ENCODE measurements at places on chromosomes 16 and 17.

GRCh38 chr16:23944381-23944780 lies 108.6 kb downstream of the PRKCB start:
- no peak for DNase-seq

DNA sequence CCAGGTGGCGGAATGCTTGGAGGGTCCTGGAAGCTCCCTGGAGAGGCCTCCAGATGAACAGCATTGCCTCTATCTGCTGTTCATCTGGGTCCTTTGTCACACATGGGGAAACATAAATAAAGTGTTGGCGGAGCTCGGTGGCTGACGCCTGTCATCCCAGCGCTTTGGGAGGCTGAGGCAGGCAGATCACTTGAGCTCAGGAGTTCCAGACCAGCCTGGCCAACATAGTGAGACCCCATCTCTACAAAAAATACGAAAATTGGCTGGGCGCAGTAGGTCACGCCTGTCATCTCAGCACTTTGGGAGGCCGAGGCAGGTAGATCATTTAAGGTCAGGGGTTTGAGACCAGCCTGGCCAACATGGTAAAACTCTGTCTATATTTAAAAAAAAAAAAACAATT lies 2.2 kb downstream of the MYADML2 start:
- DNase-seq = no peak

- DNase-seq = no peak
These were observed 183.5 kb downstream of the KCNJ2 start for GRCh38 chr17:70352834-70353233.

DNA sequence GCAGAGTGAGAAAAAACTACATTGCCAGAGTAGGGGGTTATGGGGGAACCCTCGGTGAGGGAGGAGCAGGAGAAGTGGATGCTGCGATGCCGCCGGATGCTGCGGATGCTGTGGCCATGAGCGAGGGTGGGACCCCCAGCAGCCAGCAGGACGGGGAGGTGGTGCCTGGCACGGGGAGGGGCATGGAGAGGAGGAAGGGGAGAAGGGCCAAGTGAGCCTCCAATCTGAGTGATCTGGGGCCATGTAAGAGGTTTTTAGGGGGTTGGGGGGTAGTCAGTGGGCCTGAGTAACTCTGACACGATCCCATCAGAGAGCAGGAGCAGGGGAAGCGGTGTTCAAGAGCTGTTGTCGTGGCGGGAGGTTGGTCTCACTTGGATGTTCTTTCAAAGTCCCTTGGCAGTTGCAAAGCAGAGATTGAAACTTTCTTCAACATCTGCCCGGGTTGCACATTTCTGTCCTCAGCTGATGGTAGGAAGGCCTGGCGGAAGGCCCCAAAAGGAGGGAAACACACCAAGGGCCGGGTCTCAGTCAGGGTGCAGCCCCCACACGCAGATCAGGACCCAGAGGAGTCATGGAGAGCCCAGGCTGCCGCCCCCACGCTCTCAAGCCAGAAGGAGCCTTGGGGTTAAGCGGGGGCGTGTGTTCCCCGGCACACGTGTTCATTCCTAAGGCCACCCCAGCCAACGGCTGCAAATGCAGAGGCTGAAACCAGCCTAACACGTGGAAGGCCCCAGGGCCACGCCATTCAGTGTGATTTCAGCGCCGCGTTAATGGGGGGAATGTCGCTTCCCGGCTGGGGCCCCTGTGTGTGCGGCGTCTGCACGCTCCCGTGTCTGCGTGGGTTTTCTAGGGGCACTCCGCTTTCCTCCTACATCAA lies 81.7 kb downstream of the ZDHHC7 start:
- DNase-seq = no peak

DNA sequence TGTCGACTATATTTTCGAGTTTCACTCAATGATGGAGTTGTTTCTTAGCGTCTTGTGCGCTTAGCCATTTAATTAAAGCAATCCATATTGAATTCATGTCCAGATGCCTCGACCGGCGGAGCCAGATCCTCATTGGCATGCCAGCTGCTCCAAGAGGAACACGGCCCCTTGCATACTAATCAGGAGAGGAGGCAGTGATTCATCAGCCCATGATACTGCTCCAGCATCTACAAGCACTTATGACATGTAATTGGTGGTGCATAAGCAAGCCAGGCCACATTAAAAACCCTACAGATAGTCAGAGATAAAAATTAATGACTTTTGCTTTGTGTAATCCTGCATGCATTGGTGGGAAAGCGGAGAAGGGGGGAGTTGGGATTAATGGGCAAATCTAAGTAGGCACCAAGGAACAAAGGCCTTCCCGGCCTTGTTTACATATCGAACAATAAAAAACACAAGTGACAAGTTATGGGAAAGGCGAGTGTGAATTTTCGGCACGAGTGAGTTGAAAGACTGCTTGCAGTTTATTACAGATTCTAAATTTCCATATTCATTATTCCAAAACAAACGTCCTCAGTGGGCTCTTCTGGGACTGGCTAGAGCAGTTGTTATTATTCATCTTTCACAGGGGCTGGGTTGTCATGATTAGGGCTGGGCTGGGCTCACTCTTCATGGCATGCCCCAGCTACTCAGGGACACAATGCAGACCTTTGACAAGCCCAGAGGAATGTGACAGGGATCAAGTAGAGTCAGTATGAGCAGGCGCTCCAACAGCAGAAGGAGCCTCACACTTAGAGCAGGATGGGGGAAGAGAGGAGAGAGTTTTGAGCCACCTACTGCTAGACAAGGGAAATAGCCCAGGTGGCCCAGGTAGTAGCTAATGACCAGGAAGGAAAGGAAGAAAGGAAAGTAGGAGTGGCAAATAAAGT lies 281.7 kb upstream of the ZFHX3 start:
- no peak for DNase-seq

GRCh38 chr16:70480127-70481105 lies 26.0 kb downstream of the FCSK start:
- DNase-seq = no peak

DNA sequence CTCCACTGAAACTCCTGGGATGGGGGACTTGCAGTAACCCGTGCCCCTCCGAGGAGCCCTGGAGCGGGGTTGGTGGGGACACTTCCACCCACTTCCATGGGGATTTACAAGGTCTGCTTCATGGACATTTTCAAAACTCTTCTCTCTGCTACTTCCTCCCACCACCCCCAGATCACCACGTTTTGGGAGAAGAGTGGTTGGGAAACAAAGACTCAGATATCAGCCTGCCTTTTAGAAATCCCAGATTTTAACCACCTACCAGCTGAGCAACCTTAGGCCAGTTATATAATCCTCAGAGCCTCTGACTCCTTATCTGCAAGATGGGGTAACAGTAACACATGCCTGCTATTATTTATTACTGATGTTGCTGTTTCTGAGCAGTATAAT lies 184.8 kb downstream of the CCDC182 start:
- DNase-seq = no peak

Data from muscle of back (tissue), 13 donors.